Kidney (tissue), 22 donors: ENCODE measurements at places on chromosomes 16 and 17. TPM values are rescaled to one million over a fixed set of nuclear protein-coding genes. Genes with fewer than 3 reads are reported as not detected.
A peak's percentile ranks its signal among the peaks of the same experiment; 100 is the strongest.

DNA sequence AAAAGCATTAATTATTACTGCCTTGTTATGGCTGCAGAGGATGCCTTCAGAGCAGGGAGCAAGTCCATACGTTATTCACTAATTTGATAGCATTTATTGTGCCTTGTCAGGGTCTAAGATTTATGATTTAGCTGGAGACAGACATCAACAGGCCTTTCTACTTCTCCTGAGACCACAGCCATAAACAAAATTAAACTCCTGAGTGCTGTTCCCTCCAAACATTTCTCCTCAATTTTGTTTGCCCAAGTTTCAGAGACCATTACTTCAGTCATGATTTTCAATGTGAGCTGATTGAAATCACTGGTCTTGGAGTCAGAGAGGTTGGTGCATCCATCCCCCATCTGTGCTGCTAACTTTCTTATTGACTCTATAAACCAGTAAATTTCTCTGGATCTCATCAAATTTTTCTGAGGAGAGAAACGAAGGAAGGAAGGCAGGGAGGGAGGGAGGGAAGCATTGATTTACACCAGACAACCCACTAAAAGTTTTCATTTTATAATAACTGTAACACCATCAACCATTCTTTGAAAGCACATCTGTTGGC is 423.6 kb upstream of the CDH11 start:
- peak; percentile 30 for DNase-seq

DNA sequence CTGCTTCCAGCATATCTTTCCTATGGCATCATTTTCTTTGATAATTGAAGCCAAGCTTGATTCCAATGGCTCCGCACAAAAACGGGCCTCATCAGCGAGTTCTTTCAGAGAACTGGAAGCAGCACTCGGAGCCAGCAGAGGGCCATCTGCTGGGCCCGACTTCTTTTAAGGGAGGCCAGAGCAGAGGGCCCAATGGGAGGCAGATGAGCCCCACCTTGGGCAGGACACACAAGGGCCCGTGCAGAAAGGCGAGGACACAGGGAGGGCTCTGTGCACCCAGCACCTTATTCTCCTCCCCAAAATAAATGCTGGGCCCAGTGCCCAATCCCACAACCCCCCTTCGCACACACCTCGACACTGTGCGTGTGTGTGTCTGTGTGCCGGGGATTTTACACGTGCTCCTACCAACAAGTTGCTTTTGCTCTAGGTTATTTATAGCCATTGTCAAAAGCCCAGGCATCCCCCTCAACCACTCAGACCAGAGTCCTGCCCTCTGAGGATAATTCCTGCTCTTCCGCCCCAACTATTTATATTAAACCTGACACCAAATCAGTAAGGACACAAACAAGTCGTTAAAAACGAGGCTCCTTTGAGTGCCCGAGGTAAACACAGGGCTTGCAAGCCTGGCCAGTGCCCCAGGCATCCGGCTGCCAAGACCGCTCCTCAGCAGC is 6.8 kb downstream of the AXIN2 start:
- no peak for DNase-seq

Gene CA7
- not detected for polyA plus RNA-seq

DNA sequence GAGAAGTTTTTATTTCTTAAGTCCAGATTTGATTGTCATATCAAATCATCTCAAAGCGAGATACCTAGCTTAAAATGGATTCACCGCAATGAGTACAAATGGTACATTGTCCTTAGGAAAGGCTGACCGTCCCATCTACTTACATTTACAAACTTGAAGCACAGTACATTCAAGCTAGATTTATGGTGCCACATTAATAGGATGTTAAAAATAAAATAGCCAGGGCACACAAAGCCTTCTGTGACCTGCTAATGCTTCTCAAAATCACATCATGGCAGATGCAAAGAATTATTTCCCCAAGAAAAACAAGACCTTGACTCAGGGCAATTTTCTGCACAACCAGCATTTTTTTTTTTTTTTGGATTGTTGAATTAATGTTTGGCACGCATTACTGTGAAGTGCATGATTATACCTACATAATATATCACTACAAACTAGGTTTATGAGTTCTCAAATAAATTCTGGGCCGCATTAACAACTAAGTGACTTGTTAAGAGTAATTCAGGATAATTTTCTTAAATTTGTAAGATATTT is 25.3 kb downstream of the CACNG1 start:
- no peak for DNase-seq

- no peak for DNase-seq
Measured at GRCh38 chr17:13601322-13601775, 380 bp downstream of the HS3ST3A1 start.

- DNase-seq = no peak
Measured at GRCh38 chr16:28133666-28134065, 70.2 kb upstream of the GSG1L start.

GRCh38 chr17:31593806-31594205 is 202.3 kb downstream of the RAB11FIP4 start:
- DNase-seq = no peak

Gene HS3ST2
- not detected for polyA plus RNA-seq

Gene KCNH4
- not detected for polyA plus RNA-seq

DNA sequence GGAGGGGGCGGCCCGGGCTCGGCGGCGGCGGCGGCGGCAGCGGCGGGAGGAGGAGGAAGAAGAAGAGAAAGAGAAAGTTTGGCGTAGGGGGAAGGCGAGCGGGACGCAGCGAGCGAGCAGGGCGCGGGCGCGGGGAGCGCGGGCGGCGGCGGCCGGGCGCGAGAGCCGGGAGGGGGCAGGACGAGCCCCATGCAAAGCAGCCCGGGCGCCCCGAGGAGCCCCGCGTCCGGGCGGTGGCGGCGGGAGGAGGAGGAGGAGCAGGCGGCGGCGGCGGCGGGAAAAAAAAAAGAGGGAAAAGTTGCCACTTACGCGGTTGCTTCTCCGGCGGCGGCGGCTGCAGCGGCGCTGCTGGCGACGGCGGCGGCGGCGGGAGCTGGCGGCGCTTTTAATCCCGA is 10.3 kb upstream of the ZFHX3 start:
- no peak for DNase-seq

GRCh38 chr16:24853830-24854229 is 8.1 kb downstream of the SLC5A11 start:
- no peak for DNase-seq

GRCh38 chr16:13435415-13435814 is 484.5 kb upstream of the ERCC4 start:
- no peak for DNase-seq

GRCh38 chr16:57563487-57563750 is 21.0 kb downstream of the ADGRG5 start:
- DNase-seq = no peak

GRCh38 chr17:55201308-55201932 is 63.3 kb upstream of the HLF start:
- no peak for DNase-seq

Gene HOXB4
- polyA plus RNA-seq = 4.4 TPM

- no peak for DNase-seq
Measured at GRCh38 chr16:72959301-72959996, 88.5 kb downstream of the ZFHX3 start.

- no peak for DNase-seq
Measured at GRCh38 chr16:56974549-56975300, 13.0 kb downstream of the CETP start.

- DNase-seq = no peak
Measured at GRCh38 chr17:58944166-58944565, 162.5 kb downstream of the TRIM37 start.

- no peak for DNase-seq
Measured at GRCh38 chr16:47065766-47066688, 77.7 kb downstream of the NETO2 start.

DNA sequence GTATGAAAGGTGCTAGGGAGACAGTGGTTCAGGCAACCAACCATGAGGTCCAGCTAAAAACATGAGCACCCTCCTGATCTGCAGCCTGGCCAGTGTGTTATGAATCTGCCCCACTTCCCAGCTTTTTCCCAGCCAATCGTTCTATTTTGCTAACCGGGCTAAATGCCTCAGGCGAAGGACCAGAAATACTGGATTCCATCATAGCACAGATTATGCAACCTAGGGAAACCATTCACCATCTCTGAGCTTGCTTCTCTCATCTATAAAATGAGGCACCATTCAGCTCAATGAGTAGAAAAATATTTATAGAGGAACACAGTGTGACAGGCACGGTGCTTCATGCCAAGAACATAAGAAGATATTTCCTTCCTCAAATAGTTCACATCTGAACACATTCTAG is 45.2 kb upstream of the NUDT7 start:
- no peak for DNase-seq

Gene DHODH
- polyA plus RNA-seq = 8.9 TPM

DNA sequence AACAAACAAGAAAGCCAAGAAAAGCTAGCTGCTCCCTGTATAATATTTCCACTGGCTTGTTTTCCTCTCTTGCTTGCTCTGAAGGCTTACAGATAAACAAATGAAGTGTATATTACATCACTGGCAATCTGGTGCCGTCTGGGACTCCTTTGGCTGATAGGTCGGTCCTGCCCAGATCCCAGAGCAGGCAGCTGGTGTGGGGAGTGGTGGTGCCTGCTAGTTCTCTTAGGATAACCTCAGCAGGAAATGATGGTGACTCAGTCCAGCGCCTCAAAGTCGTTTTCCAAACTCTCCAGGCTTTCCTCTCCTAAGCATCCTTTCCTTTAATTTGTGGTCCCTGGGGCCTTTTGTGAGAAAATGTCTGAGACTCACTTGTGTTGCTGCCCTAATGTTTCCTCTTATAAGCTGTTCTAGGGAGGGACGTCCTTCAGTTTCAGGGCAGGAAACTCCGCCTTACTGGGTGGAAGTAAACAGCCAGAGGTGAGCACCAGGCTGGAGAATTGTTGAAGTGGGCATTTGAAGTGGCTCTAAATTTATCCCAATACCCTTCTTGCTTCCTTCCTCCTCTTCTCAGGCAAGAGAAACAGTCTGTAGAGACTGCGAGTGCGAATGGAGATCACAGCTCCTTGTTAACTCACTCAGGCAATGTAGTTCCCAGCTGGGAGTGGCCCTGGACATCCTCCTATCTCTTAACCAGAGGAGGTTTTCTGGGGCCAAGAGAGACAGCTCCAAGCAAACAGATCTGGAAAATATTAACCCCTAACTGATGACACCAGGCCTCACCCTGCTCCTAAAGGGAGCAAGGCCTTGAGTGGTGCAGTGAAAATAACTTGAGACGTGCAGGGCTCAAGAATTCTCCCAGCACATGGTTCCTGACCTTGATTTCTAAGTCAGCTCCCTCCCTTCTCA is 34.9 kb downstream of the CD300LF start:
- DNase-seq = no peak

Gene LDHD
- 73.3 TPM for polyA plus RNA-seq

Gene CD79B
- polyA plus RNA-seq = 5.2 TPM

- DNase-seq = no peak
Measured at GRCh38 chr16:11550791-11551498, 35.8 kb downstream of the LITAF start.

Gene HOXB5
- 12.3 TPM for polyA plus RNA-seq

DNA sequence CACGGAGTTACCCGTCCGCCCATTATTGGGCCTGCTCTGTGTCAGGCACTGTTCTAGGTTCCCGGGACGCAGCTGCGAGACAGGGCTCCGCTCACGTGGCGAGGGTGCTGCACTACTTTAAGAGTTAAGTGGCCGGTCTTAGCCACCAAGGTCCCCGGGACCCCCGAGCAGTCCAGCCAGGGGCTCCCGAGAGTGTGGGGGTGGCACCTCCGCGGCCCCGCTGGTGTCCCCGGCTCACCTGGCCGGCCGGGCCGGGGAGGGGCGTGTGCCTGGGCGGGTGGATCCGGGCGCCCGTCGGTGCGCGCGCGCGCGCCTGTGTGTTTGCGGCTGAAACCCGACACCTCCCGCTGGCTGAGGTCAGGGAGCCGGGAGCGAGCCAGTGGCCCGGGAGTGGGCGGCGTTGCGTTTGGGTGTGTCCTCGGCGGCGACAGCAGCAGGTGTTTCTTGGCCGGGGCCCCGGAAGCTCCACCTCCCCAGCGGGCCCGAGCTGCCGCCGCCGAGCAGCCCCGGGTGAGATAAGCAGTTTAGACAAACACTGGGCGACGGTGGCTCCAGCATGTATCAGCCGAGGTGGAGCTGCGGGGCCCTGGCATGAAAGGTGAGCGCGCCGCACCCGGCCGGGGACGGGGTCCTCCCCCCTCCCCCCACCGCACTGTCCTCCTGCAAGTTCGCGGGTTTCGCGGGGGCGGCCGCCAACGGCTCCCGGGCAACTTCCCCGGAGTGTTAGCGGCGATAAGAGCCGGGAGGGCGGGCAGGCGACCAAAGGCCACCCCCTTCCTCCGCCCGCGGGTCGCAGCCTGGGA is at the start of gene GSE1:
GSE1 (plus strand) TSS at position 522 of the 803 bp plus-strand sequence; CDS start at position 592, 70 bp downstream.
- DNase-seq = peak; percentile 98

Gene IGSF6
- polyA plus RNA-seq = 1.1 TPM

DNA sequence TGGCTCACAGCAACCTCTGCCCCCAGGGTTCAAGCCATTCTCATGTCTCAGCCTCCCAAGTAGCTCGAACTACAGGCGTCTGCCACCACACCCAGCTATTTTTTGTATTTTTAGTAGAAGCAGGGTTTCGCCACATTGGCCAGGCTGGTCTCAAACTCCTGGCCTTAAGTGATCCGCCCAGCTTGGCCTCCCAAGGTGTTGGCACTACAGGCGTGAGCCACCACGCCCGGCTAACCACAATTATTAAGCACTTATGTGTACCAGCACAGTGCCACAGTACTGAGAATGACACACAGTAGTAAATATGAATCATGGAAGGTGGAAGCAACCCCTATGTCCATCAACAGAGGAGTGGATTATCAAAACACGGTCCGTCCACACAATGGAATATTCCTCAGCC is 49.8 kb downstream of the COTL1 start:
- no peak for DNase-seq

GRCh38 chr17:81039854-81040758 is 5.2 kb downstream of the BAIAP2 start:
- DNase-seq = no peak

Gene PEMT
- 52.1 TPM for polyA plus RNA-seq

Gene CEP112
- polyA plus RNA-seq = 17.0 TPM

Gene STH
- not detected for polyA plus RNA-seq

Gene EPN3
- 28.7 TPM for polyA plus RNA-seq

Gene KRTAP1-5
- not detected for polyA plus RNA-seq

Gene TP53TG3
- not detected for polyA plus RNA-seq
